ENCODE measurements at places on chromosomes 11 and 22. TPM values are rescaled to one million over a fixed set of nuclear protein-coding genes. Genes with fewer than 3 reads are reported as not detected.

CENATAC gene
- total RNA-seq = 16.6 TPM

TMEM218 gene
- 12.8 TPM for total RNA-seq

TSPAN32 gene
- total RNA-seq = 15.0 TPM

SYT8 gene
- total RNA-seq = not detected

OR4D11 gene
- not detected for total RNA-seq

DNA sequence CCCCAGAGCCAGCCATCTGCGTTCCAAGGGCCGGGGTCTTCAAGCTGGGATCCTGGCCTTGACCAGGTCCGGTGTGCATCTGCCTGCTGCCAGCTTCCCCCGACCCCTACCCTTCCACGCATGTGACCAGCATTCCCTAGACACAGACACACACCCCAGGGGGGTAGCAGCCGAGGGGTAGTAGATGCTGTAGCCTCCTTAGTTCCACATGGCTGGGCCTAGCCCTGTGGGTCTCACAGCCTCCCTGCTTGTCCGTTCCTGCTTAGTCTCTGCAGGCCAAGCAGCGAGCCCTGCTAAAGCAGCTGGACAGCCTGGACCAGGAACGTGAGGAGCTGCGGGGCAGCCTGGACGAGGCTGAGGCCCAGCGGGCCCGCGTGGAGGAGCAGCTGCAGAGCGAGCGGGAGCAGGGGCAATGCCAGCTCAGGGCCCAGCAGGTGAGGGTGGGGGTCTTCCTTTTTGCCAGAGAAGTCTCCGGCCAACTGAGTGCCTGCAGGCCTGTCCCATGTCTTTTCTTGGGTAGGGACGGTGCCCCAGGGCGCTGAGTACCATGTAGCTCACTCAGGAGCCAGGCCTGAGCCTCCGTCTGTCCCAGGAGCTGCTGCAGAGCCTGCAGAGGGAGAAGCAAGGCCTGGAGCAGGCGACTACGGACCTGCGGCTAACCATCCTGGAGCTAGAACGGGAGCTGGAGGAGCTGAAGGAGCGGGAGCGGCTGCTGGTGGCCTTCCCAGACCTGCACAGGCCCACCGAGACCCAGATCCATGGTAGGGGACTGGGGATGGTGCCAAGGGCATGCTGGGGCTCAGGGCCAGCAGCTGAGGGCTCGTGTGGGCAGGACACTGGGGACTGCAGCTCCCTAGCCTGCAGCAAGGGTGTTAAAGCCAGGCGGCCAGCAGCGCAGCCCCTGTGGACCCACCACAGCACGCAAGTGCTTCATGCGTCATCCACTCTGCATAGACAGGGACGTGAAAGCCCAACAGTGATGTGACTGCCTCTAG is 13.6 kb downstream of the RNF215 start:
- no peak for DNase-seq

GRCh38 chr11:105823495-105824033 is 198.5 kb downstream of the MSANTD4 start:
- no peak for DNase-seq

- DNase-seq = no peak
Measured at GRCh38 chr11:24132471-24132870, 364.4 kb upstream of the LUZP2 start.

DNA sequence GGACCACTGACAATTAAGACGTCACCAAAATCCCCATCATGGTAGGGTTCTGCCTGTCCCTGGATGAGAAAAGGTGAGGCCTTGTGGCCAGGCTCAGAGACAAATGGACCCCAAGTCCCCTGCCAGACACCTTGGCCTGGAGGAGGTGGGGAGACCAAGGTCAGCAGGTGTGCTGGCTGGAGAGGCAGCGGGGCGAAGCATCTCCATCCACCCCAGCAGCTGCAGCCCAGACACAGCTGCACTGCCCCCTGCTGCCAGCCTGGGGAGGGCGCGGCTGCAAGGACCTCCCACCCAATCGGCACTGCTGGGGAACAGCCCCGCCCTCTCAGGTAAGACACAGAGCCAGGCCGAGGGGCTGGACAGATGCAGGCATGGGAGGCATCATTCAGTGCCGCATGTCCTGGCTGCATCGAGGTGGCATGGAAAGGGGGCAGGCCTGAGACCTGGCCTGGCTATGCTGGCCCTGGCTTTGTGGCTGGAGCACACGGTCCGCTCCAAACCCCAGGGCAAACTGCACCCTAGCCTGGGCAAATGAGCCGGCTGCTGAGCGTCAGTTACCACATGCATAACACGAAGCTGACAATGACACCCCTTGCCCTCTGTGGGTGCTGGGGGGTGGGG is 12.2 kb upstream of the MFNG start:
- DNase-seq = no peak

DNA sequence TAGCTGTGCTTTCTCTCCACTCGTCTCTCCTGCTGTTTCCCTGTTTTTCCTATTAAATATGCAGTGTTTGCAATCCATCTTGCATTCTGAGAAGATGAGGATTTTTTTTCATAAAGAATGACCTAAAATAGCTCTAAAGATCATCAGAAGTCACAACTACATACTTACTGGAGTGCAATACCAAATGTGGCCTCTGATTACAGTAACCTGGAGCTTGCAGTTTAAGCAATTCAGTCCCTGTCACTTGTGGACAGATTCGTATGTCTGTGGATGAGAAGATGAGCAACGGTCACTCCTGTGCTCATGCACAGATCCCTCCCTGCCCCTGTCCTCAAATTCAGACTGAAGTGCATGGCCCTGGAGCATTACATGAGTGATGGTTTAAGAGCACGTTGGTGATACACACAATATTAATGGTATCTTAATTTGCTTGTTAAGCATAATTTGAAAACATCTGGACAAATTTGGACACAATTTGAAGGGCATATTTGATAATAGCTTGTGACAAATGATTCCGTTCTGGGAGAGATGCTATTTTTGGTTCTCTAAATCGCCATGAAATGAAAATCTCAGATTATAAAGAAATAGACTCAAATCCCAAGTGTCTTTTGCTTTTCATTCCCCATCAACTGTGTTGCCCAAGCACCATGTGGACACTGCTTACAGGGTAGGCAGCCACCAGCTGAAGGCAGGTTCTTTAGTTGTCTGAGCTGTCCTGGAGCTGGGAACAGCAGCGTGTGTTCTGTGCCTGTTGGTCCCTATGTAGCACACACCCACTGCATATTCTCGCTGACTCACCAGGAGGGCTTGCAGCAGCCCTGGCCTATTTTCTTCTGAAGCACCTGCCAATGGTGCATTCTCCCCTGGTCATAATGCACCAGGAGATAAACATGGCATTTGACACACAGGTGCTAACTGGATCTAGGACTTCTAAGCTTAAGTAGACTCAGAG is 32.6 kb upstream of the PRAME start:
- DNase-seq = no peak

DNA sequence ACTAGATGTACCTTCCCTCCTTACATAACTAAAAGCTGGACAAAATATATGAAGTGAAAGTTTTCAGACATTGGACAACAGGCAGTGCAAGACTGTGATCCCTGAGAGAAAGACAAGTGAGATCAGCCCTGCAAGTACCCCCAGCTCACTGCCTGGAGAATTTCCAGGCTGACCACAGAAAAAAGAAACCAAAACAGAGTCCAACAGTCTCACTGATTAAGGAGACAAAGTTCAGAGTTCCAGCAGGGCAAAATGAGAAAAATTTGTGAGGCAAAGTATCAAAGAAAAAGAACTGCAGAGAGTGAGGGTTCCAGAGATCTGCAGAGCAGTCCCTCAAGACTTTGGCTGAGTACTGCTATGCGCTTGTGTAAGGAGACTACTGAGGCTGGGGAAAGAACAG is 47.3 kb upstream of the TMEM45B start:
- no peak for DNase-seq

GRCh38 chr11:65182258-65183170 is 786 bp downstream of the CAPN1 start:
- DNase-seq = no peak
